ENCODE measurements at places on chromosomes 5 and 9.

DNA sequence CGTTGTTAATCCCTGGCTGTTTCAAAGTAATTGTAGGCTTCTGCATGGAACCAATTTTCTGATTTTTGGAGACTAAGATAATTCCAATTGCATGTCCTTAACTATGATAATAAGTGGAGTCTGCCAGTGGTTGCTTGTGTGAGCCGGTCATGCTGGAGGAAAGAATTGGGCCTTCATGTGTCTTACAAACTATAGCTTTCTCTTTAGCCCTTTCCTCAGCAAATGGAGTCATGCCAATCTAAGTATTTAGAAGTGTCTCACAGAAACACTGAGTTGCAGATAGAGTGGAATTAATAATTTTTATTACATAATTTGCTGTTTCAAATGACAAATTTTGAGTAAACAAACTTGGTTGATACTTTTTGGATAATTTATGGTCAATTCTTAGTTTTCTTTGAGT lies 200.4 kb downstream of the FBXL7 start:
- DNase-seq = no peak

GRCh38 chr5:106854105-106854687 lies 816.5 kb downstream of the EFNA5 start:
- no peak for DNase-seq

DNA sequence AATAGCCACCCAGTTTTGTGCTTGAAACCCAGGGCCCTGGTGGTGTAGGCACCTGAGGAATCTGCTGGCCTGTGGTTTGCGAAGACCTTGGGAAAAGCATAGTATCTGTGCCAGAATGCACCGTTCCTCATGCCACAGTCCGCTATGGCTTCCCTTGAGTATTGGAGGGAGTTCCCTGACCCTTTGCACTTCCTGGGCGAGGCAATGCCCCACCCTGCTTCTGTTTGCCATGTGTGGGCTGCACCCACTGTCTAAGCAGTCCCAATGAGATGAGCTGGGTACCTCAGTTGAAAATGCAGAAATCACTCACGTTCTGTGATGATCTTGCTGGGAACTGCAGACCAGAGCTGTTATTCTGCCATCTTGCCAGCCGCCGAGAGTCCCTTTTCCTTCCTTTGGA lies 483.5 kb downstream of the AGTPBP1 start:
- no peak for DNase-seq

GRCh38 chr5:165504674-165505073 lies 1999.3 kb downstream of the MAT2B start:
- no peak for DNase-seq

DNA sequence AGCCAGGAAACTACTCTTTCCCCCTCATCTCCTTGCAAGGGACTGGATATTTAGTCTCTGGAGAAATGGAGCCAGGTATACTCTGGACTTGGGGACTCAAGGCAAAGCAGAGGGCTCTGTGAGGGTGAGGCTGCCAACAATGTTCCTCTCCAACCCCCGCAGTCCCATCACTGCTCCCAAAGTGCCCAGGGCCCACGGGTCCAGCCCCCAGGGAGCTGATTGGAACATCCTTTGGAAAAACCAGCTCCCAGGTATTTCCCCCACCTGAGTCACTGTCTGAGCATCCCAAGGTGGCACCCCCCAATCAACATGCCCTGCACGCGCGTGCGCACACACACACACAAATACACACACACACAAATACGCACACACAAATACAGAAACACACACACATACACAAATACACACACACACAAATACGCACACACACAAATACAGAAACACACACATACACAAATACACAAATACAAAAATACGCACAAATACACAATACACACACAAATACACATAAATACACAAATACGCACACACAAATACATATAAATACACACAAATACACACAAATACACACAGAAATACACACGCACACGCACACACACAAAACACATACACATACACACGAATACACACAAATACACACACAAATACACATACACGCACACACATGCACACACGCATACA lies 137.4 kb downstream of the DAB2IP start:
- no peak for DNase-seq

GRCh38 chr9:80146466-80146865 lies 574.7 kb downstream of the TLE4 start:
- DNase-seq = peak; percentile 1

DNA sequence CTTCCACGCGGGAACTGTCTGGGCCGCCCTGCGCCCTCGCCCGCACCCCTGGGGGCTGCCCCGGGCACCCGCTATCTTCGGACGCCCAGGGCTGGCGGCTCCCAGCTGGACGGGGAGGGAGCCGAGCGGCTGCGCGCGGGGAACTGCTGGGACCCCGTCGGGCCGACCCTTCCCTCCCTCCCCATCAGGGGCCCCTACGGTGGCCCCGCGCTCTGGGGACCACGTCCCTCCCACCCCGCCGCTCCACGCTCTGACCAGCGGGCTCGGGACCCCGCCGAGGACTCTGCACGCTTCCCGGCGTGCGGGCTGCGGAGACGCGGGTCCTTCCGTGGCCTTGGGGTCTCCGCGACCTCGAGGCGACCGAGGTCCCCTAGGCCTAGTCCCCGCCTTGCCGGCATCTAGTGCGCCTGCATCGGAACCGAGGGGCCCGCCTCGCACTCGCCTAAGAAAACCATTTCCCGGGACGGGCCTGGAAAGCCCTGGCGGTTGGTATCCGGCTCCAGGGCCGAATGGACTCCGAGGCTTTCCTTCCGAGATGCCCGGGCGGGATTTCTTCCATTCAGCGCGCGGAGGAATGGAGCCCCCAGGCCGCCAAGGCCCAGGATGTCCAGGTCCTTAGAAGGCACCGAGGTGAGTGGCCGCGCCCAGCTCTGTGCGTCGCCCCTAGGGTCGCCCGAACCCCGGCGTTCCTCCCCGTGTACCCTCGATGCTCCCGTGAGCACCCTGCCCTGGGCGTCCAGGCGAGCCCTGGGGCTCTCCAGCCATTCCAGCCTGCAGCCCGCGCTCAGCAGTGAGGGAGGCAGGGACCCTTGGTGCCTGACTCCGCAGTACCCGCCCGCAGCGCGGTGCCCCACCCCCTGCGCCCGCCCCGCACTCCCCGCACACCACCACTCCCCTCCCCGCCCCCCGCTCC lies 705 bp upstream of the SLC6A3 start:
- DNase-seq = no peak

- DNase-seq = no peak
Observed at GRCh38 chr9:1982074-1982473, 33.1 kb upstream of the SMARCA2 start.
